Activated T-cell treated with anti-CD3 and anti-CD28 coated beads, Interleukin-2, amount 50 U/mL, for 24 hours (primary cell): ENCODE measurements at places on chromosomes 2 and 18.

- no peak for DNase-seq
Measured at GRCh38 chr2:170425281-170425751, 247.4 kb downstream of the MYO3B start.

GRCh38 chr2:45173513-45173912 is 164.3 kb upstream of the SIX2 start:
- no peak for DNase-seq

DNA sequence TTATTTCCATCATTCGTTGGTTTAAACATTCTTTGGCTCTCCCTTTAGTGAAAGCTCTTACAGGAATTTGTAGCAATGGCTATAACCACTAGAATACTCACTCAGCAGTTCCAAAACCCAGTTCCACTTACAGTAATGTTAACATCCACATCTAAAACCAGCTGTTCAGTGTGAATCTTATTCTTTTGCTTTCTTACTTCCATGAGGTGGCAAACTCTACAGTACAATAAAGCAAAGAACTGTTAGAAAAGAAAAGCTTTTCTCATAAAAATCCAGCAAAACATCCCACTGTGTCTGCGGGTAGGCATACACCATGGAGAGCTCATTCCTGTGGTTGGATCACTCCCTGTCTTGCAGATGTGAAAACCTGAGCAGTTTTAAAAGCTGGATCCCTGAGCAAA is 147.1 kb downstream of the ARHGAP28 start:
- DNase-seq, result no peak

DNA sequence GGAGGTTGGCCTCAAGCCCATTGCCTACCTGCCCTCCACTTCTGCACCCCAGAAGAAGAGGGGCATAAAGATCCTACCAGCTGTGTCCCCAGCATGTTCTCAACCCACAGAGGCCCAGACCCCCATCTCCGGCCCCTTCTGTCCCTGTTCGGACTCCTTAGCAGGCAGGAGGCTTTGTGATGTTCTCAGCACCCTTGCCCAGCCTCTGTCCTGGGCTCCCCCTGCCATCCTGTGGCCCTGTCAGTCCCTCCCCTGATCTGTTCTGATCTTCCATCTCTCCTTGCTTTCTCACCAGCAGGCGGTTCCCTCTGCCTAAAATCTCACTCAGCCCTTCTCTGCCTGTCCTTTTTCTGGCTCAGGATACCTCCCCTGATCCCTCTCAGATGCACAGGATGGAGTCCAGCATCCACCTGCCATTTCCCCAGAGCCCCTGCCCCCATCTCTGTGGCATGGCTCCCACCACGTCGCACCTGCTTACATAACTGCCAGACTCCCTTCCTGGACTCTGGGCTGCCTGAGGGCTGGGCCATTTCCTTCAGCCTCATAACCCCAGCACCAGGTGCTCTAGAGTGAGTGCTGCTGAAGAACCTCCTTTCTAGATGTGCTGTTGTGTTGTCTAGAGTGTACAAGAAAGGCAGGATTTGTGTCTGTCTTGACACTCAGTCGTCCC is 134.0 kb downstream of the CTIF start:
- DNase-seq, result peak; percentile 20

- no peak for DNase-seq
Measured at GRCh38 chr2:108124736-108125495, 114.9 kb upstream of the SULT1C3 start.

DNA sequence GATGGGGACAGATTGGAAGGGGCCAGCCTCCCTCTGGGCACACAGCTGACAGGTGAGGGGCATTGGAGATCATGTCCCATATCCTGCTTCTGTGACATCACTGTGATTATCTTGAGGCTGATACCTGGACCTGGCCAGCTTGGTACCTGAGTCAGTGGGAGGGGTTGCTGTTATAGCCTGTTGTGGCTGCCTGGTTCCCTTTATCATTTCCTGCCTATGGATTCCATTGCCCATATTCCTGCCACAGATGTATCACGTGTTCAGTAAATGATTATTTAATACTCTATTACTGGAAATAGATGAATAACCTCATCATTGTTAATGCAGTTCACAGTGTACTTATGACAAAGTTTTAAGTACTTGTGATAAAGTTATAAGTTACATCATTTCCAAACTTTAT is 7.8 kb upstream of the SCYGR1 start:
- DNase-seq, result no peak

GRCh38 chr18:51559902-51560287 is 362.4 kb upstream of the MEX3C start:
- DNase-seq, result no peak

DNA sequence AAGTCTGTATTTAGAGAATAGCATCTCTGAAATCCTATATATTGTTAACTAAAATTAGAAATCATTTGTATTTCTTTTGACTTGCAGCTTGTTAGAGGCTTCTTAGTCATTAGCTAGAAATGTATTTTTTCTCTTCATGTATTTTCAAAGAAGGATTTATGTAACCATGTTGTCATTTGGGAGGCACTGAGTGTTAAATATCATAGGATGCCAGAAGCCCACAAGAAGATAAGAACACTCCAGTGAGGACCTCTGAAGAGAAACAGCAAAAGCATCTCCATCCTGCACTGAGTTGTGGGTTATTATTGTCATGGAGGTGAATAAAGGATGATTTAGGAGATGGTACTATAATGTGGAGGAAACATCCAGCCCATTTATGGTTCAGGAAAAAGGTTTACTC is 93.5 kb downstream of the UBE2E3 start:
- DNase-seq, result no peak

DNA sequence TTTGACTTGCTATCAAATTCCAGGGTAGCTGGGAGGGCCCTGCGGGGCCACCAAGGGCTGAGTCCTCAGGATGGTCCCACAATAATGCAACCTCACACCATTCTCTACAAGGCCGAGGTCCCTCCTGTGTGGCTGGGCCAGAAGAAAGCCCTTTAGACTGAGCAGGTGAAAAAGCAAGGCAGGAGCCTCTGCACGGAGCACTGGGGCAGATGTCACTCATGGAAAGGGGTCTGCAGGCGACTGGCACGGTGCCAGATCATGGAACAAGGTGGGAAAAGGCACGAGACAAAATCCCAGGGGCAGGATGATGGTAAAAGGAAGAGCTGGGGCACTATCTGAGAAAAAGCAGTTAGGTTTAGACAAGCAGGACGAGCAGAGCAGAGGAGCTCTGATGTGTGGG is 16.1 kb downstream of the HJURP start:
- peak; percentile 22 for DNase-seq

DNA sequence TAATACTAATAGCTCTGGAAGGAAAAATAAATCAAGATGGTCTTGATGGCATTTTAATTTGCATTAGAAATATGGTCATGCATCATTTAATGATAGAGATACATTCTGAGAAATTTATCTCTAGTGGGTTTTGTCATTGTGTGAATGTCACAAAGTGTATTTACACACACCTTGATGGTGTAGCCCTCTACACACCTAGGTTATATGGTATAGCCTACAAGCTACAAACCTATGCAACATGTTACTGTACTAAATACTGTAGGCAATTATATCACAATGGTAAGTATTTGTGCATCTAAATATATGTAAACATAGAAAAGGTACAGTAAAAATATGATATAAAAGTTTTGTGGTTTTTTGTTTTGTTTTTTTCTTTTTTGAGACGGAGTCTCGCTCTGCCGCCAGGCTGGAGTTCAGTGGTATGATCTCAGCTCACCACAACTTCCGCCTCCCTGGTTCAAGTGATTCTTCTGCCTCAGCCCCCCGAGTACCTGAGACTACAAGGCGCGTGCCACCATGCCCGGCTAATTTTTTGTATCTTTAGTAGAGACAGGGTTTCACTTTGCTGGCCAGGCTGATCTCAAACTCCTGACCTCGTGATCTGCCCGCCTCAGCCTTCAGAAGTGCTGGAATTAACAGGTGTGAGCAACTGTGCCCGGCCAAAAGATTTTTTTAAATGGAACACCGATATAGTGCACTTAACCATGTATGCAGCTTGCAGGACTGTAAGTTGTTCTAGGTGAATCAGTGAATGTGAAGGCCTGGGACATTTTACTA is 83.7 kb upstream of the UBXN4 start:
- peak; percentile 55 for DNase-seq

- no peak for DNase-seq
Measured at GRCh38 chr2:190270298-190270697, 49.3 kb downstream of the HIBCH start.

DNA sequence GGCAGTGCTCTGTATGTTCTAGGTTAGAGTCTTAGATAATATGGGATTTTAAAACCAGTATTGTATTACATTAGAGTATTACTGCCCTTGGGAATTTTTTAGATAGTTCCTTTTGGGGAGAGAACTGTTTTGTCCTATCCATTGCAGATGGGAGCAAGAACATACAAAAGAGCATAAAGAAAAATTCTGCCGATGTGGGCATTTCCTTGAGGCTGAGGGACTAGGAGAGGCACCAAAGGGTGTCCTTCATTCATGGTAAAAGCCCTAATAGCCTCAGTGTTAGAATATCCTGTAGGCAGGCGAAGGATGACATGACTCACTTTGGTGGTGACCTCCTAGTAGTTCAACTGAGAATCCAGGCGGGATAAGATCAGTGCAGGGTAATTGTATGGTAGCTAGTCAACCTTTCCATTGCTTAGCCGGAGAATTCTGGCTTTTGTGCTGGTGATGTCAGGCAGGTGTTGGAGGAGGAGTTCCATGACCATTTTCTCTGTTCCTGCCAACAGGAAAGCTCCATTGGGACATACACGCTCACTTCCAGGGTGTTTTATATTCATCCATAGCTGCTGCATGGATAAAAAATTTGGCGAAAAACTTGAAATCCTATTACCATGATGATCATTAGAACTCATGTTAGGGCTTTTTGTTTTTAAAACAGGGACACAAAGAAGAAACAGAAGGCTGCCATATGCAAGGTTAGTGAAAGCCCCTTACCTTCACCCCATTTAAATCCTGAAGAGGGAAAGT is 28.1 kb downstream of the EPAS1 start:
- DNase-seq, result no peak

DNA sequence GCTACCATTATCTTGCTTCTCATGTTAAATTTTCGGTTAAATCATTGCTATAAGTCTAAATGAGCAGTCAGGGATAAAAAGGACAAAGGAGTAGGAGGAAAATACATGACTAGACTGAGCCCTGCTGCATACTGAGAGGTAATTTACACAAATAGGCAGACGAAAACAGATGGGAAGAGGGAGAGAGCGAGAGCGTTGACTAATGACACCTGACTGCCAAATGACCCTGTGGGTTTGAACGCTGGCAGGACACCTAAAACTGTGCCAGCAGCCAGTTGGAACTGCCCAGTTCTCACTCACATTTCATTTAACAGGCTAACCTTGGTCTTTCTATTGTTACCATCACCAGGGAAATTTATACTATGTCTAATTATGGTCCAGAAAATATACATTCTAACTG is 978.2 kb downstream of the CPS1 start:
- DNase-seq, result no peak

GRCh38 chr18:55069497-55069896 is 110.2 kb upstream of the CCDC68 start:
- DNase-seq, result no peak

DNA sequence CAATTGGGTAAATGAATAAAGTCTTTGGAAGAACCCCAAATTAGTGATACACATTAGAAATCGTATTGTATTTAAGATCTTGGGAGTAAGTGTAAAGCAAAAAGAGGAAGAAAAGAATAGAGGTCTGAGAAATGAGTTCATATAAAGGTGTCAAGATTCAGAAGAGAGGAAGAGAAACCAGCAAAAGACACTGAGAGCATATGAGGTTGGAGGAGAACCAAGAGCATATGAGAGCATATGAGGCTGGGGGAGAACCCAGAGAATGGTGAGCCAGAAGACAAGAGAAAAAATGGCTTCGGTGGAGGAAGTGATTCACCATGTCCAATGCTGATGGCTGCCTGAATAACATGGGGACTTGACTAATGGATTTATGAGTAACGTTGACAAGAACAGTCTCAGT is 620.1 kb upstream of the GCFC2 start:
- DNase-seq, result no peak

GRCh38 chr18:70289351-70290312 is 787 bp downstream of the SOCS6 start:
- DNase-seq, result peak; percentile 51

DNA sequence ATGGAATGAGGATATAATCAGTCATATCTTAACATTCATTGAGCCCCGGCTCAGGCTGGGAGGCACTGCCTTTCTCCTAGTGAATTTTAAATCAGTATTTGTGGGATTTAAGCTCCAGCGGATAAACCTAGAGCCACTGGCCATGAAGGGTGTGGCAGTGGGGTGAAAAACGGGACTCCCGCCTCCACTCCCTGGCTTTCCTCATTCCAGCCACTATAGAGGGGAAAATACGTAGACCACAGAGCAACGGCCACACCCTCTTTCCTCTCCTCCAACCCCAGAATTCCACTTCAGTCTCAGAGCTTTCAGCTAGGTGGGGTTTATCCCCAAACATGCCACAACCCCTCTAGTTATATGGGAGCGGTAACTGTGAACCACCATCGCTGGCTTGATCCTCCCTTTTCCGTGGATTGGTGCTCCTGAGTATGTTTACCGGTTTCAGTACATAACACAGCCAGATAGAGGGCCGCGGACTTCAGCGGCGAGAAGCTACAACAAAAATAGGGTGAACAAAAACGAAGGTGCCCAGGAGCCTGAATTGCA is 70.6 kb upstream of the ITGB6 start:
- DNase-seq, result no peak

- no peak for DNase-seq
Measured at GRCh38 chr2:25895610-25896009, 17.3 kb upstream of the ASXL2 start.
